HFFc6 (cell line): ENCODE measurements at places on chromosomes 13 and 19. TPM values are rescaled to one million over a fixed set of nuclear protein-coding genes. Genes with fewer than 3 reads are reported as not detected.

The SLC44A2 gene
- 176 to 202 TPM (median 183 TPM) in 3 replicates for total RNA-seq

DNA sequence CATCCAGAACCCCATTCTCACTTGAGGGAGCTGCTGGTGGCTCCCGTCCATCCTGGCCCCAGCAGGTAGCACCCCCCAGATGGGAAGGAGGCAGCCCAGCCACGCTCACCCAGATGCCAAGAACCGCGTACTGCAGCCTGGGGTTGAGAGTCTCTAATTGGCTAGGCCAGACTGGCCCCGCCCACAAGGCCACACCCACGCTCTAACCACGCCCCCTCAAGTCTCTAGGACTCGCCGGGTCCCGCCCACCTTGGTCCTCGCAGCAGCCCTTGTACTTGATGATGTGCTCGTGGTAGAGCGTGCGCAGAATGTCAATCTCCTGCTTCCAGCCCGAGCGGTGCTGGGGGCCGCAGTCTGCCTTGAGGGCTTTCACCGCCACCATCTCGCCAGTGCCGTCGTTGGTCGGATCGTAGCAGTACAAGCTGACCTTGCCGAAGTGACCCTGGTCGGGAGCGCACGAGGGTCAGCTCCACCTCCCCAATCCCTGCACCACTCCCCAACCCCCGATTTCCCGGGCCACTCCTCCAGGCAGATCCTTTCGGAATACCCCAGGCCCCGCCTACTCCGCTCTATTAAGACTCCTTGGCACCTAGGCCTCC lies 14.5 kb upstream of the ICAM3 start:
- DNase-seq = no peak
- H3K4me3 ChIP-seq = no peak overlapping the region
- H3K27ac ChIP-seq = no peak overlapping the region
- no peaks in the 10 kb centered on the region for H3K4me1 ChIP-seq

GRCh38 chr13:36414461-36414860 lies 17.8 kb upstream of the CCNA1 start:
- no peak for DNase-seq
- peaks cover 5% of the 10 kb centered on the region; the same call in 1 of the 2 replicates for H3K27me3 ChIP-seq
- no peak overlapping the region for H3K27ac ChIP-seq
- H3K4me1 ChIP-seq = peaks cover 13% of the 10 kb centered on the region
- H3K4me3 ChIP-seq = no peak overlapping the region
- no peaks in the 10 kb centered on the region for H3K36me3 ChIP-seq

DNA sequence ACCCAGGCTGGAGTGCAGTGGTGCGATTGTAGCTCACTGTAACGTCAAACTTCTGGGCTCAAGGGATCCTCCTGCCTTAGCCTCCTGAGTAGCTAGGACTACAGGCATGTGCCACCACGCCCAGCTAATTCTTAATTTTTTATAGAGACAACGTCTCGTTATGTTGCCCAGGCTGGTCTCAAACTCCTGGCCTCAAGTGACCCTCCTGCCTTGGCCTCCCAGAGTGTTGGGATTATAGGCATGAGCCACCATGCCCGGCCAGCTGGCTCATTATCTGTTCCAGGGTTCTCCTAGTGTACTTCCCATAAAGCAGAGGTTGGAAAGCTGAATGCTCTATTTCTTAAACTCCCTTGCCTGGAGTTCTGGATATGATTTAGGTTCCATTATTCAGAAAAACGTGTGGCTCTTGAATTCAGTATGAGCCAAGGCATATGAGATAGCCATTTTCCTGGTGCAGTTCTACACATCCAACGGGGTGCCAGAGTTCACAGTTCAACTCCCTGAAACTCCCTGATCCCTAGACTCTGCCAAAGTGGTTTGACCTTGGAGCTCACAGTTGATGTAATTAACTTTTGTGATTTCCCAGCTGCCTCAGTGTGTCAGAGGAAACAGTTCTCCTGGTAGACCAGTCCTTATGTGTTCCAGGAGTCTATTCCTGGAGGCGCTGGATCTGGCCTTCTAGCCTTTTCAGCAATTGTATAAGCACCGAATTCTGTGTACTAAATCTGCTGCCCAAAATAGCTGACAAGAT lies 21.6 kb downstream of the GPR183 start:
- H3K27me3 ChIP-seq = no peaks in the 10 kb centered on the region; the same call in 1 of the 2 replicates
- no peak overlapping the region for H3K27ac ChIP-seq
- no peak for DNase-seq
- peaks cover 38% of the 10 kb centered on the region for H3K4me1 ChIP-seq

DNA sequence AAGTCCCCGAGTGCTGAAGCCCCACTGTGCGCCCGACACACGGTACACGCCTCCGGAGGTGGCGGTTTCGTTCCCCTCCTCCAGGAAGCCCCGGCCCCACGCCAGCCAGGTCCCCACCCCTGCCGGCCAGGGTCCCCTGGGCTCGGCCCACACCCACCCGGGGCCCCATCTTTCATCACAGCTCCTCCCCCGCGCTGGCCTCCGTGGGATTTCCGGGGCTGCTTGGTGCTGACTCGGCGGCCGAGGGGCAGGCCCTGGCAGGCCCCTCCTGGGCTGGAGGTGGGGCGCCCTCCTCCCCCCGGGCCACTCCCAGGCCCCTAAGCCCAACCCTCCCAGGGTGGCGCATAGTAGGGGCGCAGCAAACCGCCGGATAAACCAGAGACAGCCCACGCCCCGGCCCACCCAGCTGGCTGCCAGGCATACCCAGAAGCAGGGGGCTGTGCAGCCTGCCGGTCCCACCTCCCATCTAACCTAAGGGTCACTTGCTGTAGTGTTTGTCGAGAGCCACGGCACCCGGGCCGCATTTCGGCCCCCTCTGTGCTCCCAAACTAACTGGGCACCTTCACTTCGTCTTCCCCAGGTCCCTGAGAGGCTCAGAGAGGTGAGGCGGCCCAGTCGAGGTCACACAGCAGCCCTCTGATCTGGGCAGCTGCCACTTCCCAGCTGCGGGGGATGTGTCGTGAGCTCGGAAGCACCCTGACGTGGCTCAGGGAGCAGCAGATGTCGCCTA lies 6.6 kb downstream of the ZBTB7A start:
- DNase-seq = no peak
- peak overlapping the region; percentile 81 for H3K27ac ChIP-seq
- peaks cover 19% of the 10 kb centered on the region for H3K36me3 ChIP-seq
- H3K4me3 ChIP-seq = peak overlapping the region; percentile 54; the same call in 1 of the 2 replicates
- peaks cover 16% of the 10 kb centered on the region for H3K4me1 ChIP-seq

GRCh38 chr19:15372470-15372869 lies 7.1 kb downstream of the AKAP8 start:
- H3K36me3 ChIP-seq = peaks cover 14% of the 10 kb centered on the region
- H3K27ac ChIP-seq = no peak overlapping the region
- H3K27me3 ChIP-seq = peaks cover 7% of the 10 kb centered on the region

GRCh38 chr13:39512687-39513086 lies 90.3 kb downstream of the LHFPL6 start:
- no peak overlapping the region for H3K4me3 ChIP-seq
- peaks cover 38% of the 10 kb centered on the region for H3K4me1 ChIP-seq
- peak overlapping the region; percentile 23; the same call in 1 of the 2 replicates for H3K27ac ChIP-seq
- no peaks in the 10 kb centered on the region; the same call in 1 of the 2 replicates for H3K27me3 ChIP-seq
- H3K36me3 ChIP-seq = no peaks in the 10 kb centered on the region; the same call in 1 of the 2 replicates
- no peak for DNase-seq
